Activated CD4-positive, alpha-beta T cell treated with anti-CD3 and anti-CD28 coated beads for 36 hours (primary cell): ENCODE measurements at places on chromosomes 13 and 19. TPM values are rescaled to one million over a fixed set of nuclear protein-coding genes. Genes with fewer than 3 reads are reported as not detected.

GRCh38 chr19:53882391-53883050, 524 bp downstream of the PRKCG start:
- DNase-seq, result no peak

GRCh38 chr19:30069535-30070197, 127.6 kb downstream of the URI1 start:
- no peak for DNase-seq

DNA sequence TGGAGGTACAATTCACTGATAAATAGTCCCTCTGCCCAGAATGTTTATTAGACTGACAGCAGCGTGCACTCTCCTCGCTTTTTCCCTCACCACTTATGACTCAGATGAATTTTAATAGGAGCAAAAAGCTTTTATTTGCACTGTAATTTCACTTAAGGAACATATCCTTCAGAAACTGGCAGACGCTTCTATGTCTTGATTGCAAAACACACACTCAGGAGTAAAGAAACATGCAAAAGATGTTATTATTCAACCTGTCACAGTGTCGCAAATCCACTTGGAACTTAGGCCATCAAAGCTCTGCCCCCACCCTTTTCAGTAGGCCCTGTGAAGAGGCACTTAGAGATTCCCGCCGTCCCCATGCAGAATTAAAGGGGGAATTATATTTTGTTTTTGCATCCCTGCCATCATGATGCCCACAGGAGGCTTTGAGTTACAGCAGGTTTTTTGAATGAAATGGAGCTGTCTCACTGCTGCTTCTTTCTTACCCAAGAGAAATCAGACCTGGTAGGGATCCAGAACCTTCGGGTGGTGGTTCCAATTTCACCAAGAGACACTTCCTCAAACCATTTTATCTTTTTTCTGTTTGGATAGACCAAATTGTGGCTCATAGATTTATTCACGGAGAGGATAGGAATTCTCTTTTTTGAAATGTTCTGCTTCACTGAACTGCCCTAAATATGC, 74.5 kb downstream of the GGACT start:
- DNase-seq, result no peak

GRCh38 chr13:71964491-71965100, 97.6 kb upstream of the DACH1 start:
- DNase-seq, result no peak

DNA sequence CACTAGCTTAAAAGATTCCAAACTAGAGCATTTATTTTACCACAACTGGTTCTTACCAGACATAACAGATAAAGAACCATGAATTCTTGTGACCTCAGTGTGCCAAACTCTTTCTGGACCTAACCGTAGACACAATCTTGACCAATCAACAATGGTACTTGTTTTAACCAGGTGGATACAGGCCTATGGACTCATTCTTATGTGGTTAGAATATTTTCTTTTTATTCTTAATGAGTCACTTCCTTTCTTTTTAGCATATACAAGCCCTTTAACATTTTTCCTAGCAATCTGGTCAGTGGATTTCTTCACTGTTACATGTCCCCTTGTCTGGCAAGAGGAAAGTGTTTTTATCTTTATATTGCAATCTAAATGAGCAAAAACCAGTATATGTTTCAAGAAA, 792.1 kb upstream of the SPRY2 start:
- DNase-seq, result no peak

- DNase-seq, result no peak
Observed at GRCh38 chr19:30023330-30023729, 81.3 kb downstream of the URI1 start.

- no peak for DNase-seq
Observed at GRCh38 chr19:12873891-12874745, 7.1 kb downstream of the DNASE2 start.

GRCh38 chr19:55283548-55284377, at the start of gene BRSK1:
TSS of gene BRSK1 (plus strand) at chr19:55283997. CDS start at chr19:55284443, 446 bp downstream.
- DNase-seq, result peak; percentile 72

GRCh38 chr13:105595471-105595870, 940.0 kb downstream of the EFNB2 start:
- no peak for DNase-seq

DNA sequence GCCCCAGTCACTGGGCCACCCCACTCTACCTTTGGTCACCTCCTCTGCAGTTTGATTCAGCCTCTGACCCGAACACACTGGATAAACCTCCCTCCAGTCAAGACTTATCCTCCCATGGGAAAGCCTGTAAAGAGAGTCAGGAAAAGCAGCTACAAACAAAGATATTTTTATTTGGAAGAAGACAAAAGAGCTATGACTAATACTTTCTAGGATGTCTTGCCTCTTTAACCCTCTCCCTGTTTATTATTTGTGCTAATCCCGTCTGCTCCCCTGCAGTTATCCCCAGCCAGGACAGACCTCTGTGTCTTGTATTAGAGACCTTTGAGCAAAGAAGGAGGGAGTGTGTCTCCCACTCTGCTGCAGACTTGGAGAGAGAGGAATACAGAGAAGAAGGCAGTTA, 178.3 kb downstream of the EFNB2 start:
- DNase-seq, result no peak

DNA sequence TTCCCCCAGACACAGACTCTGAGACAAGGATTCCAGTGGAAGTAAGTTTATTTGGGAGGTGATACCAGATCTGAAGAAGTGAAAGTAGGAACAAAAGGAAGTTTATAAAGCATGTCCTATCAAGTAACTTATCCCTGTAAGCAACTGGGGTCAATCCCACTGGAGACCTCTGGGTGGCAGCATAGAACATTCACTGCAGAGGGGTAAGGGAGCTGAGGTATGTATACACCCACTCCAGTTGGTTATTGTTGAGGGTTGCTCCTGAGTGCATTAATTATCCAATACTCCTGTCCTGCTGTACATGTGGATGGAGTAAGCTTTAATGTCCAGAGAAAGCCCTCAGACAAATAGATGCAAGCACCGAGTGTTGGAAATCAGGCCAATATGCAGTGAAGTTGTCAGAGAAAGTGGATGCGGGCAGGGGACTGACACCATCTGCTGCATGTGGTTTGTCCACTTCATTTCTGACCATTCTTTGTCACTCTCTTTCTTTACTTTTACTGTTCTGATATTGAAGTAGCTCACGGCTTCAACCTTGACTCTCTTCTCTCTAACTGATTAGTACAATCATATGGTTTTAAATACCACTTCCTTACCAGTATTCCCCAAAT, 46.7 kb downstream of the NOTCH3 start:
- DNase-seq, result peak; percentile 70

DNA sequence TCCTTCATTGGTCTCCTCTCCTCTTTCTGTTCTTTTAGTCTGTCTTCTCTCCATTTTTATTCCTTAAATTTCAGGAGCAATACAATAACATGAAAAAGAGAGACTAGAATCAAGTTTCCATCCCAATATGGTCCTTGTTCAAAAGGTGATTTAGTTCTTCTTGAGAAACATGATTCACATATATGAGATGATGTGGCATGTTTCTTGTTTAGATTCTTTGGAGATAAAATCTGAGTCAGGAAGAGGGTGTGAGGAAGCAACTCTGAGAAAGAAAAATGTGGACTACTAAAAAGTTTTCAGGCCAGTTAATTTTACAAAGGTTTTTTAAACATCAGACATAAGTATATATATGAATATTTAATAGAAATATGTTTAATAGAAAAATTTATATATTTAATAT, 231.4 kb downstream of the OXGR1 start:
- no peak for DNase-seq

DNA sequence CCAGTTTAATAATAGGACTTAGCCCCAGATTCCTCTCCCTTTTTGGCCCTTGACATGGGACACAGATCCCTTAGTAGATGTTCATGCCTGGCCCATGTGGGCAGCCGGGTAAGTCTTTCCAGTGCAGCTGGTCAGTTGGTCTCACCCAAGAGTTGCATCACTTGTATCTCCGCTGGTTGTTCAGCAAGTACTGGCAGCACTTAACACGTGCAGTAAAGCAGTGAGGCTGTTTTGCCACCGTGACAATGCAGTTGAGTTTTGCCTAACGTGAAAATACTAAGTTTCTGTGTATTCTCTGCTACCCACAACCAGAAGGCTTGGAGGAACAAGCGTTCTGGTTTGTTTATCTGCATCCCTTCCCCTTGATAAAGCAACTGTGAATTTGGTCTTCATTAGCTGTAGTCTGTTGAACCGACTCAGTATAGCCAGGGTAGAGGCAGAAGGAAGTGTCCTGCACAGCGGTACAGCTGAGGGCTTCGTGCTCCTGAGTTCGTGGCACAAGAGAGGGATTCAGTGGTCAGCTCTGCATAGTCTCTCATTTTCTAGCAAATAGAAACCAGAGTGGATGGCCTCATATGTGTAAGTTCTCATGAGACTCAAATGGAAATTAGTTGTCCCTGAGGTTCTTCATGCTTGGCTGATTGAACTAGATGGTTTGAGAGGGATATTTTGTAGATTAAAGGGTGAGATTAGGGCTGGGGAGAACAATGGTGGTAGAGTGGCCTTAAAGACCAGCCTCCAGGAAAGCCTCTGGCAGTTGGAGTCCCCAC, 50.3 kb downstream of the ARHGEF7 start:
- no peak for DNase-seq

DNA sequence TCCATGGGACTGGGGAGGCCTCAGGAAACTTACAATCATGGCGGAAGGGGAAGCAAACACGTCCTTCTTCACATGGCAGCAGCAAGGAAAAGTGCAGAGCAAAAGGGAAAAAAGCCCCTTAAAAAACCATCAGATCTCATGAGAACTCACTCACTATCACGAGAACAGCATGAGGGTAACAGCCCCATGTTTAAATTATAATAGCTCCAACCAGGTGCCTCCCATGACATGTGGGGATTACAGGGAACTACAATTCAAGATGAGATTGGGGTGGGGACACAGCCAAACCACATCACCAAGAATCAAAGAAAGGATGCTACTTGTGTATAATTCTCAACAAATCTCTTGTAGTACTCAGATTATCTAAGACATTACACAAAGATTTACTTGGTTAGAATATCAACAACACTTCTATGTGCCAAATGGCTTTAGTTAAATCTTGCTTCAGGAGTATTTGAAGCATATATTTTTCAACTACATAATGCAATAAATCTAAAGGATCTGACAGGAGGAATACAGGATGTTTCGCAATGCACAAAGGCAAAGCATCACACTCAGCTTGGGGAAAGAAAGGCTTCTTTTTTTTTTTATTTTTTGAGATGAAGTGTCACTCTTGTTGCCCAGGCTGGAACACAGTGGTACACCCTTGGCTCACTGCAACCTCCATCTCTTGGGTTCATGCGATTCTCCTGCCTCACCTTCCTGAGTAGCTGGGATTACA, 180.0 kb downstream of the LHFPL6 start:
- DNase-seq, result no peak

GRCh38 chr19:18223860-18224524, 2.2 kb downstream of the PDE4C start:
- peak; percentile 63 for DNase-seq

GRCh38 chr19:14678199-14678598, 3.6 kb upstream of the ADGRE3 start:
- no peak for DNase-seq

GRCh38 chr19:55071129-55071502, 4.6 kb upstream of the EPS8L1 start:
- peak; percentile 65 for DNase-seq

DNA sequence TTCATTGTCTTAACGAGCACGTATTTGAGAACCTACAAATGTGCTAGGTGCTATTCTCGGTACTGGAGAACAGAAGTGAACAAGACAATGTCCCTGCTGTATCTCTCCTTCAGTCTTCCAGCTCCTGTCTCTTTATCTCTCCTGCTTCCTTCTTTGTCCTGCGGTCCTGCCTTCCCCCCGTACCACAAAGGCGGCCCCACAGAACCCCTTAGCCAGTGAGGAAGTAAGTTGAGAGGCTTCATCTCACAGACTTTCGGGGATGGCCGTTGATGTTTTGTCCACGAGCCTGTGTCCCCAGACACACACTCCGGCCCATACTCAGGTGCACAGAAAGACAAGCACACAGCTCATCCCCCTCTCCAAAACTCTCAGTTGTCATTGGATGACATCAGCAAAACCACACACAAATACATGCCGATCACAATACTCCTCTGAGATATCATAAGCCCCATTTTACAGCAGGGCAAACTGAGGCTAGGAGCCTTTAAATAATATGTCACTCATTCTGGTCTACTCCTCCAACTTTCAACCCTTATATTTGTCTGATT, 507 bp upstream of the SWSAP1 start:
- no peak for DNase-seq

- no peak for DNase-seq
Observed at GRCh38 chr13:46050771-46051170, 1.8 kb downstream of the ZC3H13 start.

GRCh38 chr13:40379196-40379595, 287.2 kb downstream of the FOXO1 start:
- DNase-seq, result no peak

The ZNF714 gene
- 17.4 TPM for total RNA-seq

The CLDN10 gene
- total RNA-seq, result not detected

The DDX39A gene
- total RNA-seq, result 185 TPM

The CDADC1 gene
- 8.5 TPM for total RNA-seq

The NLRP12 gene
- not detected for total RNA-seq

The PLD3 gene
- 69.1 TPM for total RNA-seq

The SIGLEC12 gene
- total RNA-seq, result 1.9 TPM
